ENCODE measurements at places on chromosomes 11 and 22.
A peak's percentile ranks its signal among the peaks of the same experiment; 100 is the strongest.

- no peak for DNase-seq
Measured at GRCh38 chr11:74949753-74950137, 679 bp downstream of the SPCS2 start.

- peak; percentile 73 for DNase-seq
Measured at GRCh38 chr11:6273188-6273587, 13.6 kb downstream of the CCKBR start.

GRCh38 chr11:47375020-47375419, 3.3 kb downstream of the SPI1 start:
- DNase-seq, result no peak

GRCh38 chr11:28566339-28567089, 458.3 kb downstream of the METTL15 start:
- peak; percentile 95 for DNase-seq

DNA sequence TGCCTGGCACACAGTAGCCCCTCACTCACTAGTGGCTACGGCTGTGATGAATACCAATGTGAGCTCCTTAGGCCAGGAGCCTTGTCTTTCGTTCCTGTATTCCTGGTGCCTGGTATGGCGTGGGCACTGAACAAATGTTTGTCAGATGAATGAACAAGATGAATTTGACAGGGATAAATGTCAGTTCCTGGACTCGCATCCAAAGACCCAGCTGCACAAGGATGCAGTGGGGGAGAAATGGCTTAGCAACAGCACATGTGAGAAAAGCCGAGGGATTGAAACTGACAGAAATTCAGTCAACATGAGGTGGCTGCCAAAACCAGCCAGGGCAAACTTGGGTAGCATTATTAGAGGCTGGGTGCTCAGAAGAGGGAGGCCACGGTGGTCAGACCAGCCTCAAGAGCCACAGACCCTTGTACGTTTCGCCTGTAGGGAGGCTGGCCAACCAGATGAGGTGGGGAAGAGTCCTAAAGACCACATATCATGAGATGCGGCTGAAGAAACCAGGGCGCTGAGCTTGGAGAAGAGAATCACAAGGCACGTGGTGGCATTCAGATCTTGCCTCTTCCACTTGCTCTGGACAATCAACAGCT, 7.7 kb upstream of the SLC22A8 start:
- no peak for DNase-seq

- DNase-seq, result no peak
Measured at GRCh38 chr11:47995360-47995769, 15.0 kb downstream of the PTPRJ start.

DNA sequence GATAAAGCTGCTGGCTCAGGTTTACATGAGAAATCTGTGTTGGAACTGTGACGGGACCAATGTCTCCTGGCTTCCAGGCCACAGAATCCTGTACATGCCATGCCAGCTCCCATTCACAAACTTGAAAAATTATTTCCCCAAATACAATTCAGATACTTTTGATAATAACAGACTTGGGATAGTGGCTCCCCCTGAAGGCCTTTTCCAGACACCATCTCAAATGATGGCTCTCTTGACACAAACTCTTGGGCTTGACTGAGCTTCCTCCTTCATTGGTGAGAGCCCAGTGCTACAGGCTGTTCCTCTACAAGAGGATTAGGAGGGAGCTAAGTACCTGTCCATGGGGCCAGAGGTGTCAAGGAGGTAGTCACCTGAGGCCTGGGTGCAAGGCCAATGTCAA, 104.7 kb upstream of the PAX6 start:
- DNase-seq, result no peak

- DNase-seq, result peak; percentile 13
Measured at GRCh38 chr22:27488456-27489177, 312.9 kb downstream of the MN1 start.

GRCh38 chr11:12800032-12800671, 125.9 kb downstream of the TEAD1 start:
- DNase-seq, result no peak

DNA sequence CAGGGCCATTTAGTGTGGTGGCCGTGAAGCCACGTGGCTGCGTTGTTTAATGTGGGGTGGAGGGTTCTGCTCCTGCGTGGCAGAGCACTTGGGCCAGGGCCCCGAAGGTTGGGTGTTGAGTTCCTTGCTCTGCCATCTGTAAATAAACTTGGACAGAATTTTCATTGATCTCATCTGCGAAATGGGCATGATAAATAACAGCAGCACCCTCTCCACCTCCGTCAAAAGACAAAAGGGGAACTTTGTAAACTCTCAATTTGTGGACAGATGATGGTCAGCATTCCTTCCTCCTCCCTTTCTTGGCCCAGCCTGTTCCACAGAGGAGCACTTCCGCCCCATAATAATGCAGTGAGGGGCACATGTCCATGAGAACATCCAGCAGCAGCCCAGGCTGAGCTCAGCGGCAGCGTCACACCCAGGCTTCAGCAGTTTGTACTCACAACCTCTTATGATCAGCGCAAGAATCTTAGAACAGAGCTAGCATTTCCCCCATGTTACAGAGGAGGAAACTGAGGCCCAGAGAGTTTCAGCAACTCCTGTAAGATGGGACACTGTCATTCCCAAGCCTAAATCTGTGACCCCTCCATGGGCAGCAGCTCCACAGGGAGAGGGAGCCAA, 874.5 kb downstream of the BRD1 start:
- DNase-seq, result no peak

DNA sequence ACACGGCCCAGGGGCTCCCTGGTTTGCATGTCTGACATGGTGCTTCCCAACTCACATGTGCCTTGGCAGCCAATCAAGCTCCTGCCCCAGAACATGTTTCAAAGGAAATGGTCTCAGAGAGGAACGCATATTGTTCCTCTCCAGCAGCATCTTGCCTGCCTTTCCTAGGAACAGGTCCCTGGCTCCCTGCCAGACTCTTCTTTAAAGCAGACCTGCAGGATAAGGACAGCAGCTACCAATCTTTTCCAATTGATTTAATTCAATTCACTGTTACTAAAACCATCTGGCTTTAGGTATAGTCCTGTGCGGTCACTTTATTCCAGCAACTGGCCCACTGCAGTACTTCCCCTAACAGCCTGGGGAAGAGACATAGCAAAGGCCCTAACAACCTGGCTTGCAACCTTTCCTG, 79.9 kb downstream of the AMBRA1 start:
- no peak for DNase-seq

GRCh38 chr11:34654483-34655334, 33.8 kb downstream of the EHF start:
- no peak for DNase-seq

GRCh38 chr11:59556115-59556916, 45.0 kb downstream of the OR4D9 start:
- DNase-seq, result peak; percentile 79

DNA sequence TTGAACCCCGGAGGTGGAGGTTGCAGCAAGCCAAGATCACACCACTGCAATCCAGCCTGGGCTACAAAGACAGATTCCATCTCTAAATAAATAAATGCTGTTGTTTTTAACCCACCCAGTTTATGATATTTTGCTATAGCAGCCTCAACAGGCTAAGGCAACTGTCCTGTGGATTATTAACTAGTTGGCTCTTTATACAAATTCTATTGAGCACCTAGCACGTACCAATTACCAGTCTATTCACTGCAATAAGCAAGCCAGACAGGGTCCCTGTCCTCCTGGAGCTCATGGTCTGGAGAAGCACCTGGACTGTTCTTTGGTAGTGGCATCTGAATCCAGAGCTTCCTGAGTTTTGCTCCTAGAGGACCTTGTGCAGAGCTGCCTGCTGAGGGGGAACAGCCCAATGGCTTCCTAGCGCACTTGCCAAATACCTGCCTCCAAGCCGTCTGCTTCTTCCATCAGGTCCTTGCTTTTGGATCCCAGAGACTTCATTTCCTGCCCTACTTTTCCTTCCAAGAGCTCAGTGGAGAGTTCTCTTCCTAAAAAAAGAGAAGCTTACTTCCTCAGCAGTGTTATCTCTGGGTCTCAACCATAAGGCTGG, 49.9 kb upstream of the MICAL2 start:
- DNase-seq, result no peak

DNA sequence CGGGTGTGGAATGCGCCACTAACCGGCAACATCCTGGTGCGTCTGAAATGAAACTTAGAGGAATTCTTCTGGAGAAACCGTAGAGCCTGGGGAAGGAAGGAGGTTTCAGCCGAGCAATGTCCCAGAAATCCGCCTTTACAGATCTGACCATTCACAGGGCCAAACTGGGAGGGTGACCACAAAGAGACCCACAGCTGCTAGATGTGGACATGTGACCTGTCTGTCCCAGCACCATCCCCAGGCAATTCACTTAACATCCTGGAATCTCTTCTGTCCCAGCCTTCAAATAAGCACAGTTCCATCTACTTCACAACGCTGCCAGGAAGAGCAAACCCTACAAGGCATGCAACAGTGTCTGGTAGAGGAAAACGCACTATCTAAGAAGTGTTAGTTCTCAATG, 9.8 kb downstream of the MCAT start:
- DNase-seq, result peak; percentile 71

- peak; percentile 68 for DNase-seq
Measured at GRCh38 chr11:113796663-113797259, 17.2 kb downstream of the CLDN25 start.

- DNase-seq, result no peak
Measured at GRCh38 chr11:109140857-109141515, 281.0 kb upstream of the C11orf87 start.

DNA sequence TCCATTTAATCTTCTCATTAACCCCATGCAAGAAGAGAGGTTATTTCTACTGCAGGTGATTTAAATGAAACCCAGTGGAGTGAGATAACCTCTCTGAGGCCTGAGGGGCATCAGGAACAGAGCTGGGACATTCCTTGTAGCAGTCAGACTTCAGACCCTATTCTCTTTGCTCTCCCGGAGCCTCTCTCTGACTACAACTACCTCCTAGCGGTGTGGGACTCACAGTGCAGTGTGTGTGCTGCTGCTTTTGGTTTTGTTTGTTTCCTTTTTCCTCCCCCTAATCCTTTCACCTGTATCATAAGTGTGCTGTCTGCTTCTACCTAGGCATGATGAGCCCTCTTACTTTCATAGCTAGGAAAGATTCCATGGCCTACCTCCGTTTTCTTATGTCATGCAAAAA, 769.6 kb downstream of the NTM start:
- DNase-seq, result no peak

GRCh38 chr11:76955459-76956114, 78.6 kb upstream of the B3GNT6 start:
- DNase-seq, result no peak

- peak; percentile 64 for DNase-seq
Measured at GRCh38 chr11:65432686-65433582, 10.3 kb downstream of the NEAT1 start.

- DNase-seq, result no peak
Measured at GRCh38 chr11:117188620-117189081, 10.1 kb downstream of the SIDT2 start.

GRCh38 chr11:20443596-20443995, 56.1 kb downstream of the PRMT3 start:
- peak; percentile 28 for DNase-seq

- DNase-seq, result no peak
Measured at GRCh38 chr11:75902631-75903030, 87.6 kb downstream of the UVRAG start.

- DNase-seq, result peak; percentile 73
Measured at GRCh38 chr22:19728271-19728670, 4.9 kb downstream of the GP1BB start.

GRCh38 chr11:45948356-45948755, 25.9 kb downstream of the LARGE2 start:
- DNase-seq, result no peak

GRCh38 chr11:115049796-115050195, 371.5 kb downstream of the NXPE2 start:
- no peak for DNase-seq

- DNase-seq, result peak; percentile 80
Measured at GRCh38 chr11:33500861-33501479, 199.7 kb downstream of the C11orf91 start.

DNA sequence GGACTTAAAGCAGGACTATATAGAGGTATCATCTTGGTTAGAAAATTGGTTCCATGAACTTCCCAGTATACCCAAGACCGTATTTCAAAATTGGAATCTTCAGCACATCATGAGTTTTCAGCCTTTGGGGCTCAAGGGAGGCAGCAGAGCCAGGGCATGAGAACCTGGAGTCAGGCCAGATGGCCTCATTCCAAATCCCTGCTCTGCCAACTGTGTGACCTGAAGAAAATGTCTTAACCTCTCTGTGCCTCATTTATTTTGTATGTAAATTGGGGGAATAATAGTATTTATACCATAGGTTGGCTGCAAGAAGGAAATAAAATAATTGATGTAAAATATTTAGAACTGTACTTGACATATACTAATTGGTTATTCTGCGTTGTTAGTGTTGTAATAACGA, 987.6 kb downstream of the TBC1D22A start:
- no peak for DNase-seq

GRCh38 chr22:38312261-38312800, 4.9 kb downstream of the CSNK1E start:
- no peak for DNase-seq

DNA sequence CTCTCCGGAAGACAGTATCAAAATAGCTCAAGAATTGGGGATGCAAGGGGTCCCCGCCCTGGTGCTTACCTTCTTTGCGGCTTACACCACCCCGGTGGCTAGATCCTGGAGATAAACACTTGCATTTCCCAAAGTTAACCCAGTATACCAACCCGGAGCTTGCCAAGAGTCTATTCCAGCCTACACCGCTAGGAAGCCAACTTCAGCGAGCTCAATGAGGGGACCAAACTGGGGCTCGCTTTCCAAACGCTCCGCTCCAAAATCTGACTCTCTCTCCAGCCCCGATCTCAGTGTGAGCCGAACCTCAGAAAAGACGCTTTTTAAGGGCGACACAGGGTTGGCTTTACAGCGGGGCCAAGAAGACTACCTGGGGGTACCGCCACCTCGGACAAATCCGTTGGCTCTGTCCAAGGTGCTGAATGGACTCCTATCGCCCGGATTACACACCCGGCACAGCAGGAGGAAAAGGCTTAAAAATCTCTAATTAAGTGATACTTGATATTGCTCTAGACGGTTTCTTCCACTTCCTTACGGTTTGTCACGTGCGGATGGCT, 20.1 kb upstream of the BDNF start:
- peak; percentile 71 for DNase-seq

DNA sequence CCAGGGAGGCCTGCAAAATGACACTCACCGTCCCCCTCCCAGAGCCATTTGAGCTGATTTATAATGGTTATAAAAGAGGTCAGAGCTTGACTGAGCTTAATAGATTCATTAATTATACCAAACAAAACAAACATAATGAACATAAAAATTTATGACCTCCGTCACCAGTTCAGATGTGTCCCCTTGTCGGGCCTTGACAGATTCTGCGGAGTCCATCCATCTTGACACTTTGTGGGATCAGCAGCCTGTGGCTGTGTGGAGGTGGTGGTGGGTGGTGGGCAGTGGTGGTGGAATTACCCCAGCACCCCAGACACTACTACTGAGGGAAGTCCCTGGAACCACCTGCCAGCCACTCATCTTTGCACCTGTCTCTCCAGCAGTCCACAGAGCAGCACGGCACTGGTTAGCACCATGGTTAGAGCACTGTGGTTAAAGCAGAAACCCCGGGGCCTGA, 83.5 kb downstream of the DSCAML1 start:
- DNase-seq, result no peak

GRCh38 chr11:440065-441042, 1.5 kb downstream of the ANO9 start:
- peak; percentile 35 for DNase-seq

GRCh38 chr11:57568330-57568766, 876 bp upstream of the UBE2L6 start:
- peak; percentile 86 for DNase-seq
